Stromal cell of bone marrow (primary cell): ENCODE measurements at places on chromosomes 4 and X.

GRCh38 chr4:73222466-73223257 lies 35.9 kb downstream of the ANKRD17 start:
- DNase-seq = peak; percentile 91

DNA sequence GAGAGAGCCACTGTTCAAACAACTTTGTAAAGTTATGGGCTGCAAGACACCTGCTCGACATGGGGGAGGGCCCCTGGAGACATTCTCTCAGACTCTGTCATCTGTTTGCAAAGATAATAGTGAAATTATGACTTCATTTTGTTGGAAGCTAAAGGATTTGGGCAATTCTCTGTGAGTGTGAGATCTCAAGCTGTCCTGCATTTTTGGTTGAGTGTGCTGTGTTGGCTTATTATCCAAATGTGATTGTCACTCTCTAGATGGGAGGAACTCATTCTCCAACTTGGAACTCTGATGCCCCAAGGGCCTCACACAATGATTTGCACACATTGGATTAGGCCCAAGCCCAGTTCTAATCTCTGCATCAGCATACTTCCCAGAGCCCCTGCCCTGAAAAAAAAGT lies 63.7 kb downstream of the STK32B start:
- DNase-seq = no peak

GRCh38 chr4:130092187-130093015 lies 996.4 kb downstream of the C4orf33 start:
- no peak for DNase-seq

DNA sequence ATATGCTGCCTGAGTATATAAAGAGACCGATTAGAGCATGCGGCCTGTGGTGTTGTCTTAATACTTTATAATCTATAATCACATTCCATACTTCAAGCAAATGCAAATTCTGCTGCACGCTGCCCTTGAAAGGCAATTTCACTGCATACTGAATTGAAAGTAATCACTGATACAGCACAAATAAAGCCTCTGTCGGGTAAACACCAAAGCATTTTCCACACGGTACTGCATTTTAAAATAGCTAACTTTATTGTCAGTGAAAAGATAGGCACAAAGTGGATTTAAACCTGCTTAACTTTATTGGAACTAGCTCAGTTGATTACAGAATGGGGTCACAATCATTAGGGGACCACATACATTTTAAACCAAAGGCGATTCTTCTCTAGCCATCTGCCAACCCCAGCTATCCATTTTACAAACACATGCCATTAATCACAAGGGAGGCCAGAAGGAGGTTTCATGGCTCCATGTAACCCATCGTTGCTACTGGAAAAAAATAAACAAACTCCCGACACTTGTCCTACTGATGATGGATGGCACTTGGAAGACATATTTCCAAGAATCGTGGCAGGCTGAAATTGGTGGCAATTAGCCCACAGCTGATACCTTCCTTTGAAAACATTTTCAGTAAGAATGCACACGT lies 65.9 kb downstream of the AMOT start:
- DNase-seq = no peak

DNA sequence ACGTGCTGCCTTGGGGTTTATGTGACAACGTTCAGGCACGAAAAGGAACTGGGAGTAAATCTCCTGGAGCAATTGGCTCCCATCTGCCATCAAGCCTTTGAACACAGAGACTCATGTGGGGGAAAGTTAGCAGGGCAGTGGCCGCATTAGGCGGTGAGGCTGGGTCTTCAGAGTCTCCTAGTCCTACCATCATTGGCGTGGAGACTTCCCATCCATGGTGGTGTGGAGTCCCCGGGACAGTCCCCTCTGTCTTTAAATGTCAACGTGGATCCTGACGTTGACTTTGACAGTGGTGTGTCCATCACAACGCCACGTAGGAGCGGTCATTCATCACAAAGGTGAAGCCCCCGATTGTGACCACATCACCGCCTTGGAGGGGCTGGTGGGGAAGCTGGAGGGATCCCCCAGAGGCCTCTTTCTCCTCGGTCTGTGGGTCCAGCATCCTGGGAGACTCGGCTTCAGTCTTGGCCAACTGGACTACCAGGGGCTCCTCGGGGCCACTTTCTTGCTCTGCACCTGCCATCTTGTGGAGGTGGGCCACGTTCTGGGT lies 21.8 kb downstream of the CRLF2 start:
- no peak for DNase-seq

DNA sequence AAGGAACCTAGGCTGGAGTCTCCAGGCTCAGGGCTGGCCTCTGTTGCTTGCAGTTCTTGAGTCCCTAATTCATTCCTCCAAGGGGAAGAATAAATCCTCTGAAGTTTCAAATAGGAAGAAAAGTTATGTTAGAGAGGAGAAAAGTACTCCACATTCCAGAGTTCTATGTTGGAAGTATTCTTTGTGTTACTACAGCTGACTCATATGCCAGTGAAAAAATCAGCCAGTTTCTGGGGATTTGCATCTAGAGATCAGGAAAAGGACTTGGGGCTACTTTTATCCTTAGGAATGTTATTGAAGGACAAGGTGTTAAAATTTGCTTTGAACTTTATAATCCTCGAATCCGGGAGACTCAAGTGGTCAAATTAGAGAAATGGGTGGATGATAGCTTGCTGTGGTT lies 11.7 kb upstream of the NUDT9 start:
- DNase-seq = no peak
